ENCODE measurements at places on chromosomes 4 and X.

- DNase-seq = no peak
Measured at GRCh38 chr4:107804956-107805355, 19.8 kb upstream of the SGMS2 start.

GRCh38 chr4:126058596-126058995 is 743.8 kb downstream of the FAT4 start:
- no peak for DNase-seq

DNA sequence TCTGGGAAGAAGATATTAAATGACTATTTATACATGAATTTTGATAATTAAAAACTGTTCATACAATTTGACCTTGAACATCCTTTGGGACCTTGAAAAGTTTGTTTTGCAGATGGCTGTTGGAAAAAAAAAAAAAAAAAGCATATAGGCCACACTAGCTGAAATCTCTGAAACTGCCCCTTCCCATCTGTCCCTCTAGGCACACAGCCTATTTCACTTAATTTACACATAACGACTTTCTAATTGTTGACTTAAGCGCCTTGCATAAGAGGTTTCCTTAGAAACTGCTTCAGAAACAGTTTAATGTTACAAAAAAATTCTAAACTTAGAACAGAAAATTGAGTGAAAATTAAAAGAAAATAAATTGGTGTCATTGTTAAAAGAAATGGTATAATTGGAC is 131.0 kb downstream of the COX18 start:
- DNase-seq = no peak

- no peak for DNase-seq
Measured at GRCh38 chr4:105194328-105195231, 47.9 kb downstream of the TET2 start.

DNA sequence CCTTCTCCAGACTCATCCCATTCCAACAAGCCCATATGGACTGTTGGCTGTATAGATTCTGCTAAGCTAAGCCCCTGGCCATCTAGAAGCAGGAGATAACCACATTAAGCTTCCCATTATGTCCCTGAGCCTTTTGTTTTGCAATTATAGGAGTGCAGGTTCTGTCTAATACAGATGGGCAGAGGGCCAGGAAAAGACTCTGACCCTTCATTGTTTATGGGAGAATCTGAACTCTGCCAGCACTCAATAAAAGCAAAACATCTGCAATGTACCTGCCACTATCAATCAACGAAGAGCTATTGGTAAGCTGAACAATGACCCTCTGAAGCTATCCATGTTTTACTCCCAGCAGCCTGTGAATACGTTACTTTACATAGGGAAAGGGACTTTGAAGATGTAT is 207.3 kb upstream of the CLNK start:
- DNase-seq = no peak

- DNase-seq = no peak
Measured at GRCh38 chr4:151934766-151935165, 174.0 kb upstream of the GATB start.

DNA sequence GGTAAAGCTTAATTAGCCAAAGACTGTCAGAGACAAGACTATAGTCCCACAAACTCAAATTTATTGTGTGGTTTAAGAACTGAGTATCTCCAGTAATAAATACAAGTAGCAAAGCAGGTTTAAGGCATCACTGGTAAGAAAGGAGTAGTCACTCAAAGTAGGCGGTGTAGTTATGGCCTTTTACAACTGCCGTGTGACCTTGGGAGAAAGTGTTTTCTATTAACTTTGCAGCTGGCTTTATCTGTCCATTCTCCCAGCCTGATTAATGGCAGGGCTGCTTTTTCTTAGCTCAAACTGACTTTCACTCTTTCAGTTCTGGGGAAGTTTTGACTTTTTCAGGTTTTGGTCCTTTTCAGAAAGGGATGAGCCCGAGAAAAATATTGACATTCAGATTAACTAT is 7.4 kb upstream of the PAK3 start:
- no peak for DNase-seq

GRCh38 chr4:87688316-87688715 is 38.2 kb downstream of the DMP1 start:
- no peak for DNase-seq

DNA sequence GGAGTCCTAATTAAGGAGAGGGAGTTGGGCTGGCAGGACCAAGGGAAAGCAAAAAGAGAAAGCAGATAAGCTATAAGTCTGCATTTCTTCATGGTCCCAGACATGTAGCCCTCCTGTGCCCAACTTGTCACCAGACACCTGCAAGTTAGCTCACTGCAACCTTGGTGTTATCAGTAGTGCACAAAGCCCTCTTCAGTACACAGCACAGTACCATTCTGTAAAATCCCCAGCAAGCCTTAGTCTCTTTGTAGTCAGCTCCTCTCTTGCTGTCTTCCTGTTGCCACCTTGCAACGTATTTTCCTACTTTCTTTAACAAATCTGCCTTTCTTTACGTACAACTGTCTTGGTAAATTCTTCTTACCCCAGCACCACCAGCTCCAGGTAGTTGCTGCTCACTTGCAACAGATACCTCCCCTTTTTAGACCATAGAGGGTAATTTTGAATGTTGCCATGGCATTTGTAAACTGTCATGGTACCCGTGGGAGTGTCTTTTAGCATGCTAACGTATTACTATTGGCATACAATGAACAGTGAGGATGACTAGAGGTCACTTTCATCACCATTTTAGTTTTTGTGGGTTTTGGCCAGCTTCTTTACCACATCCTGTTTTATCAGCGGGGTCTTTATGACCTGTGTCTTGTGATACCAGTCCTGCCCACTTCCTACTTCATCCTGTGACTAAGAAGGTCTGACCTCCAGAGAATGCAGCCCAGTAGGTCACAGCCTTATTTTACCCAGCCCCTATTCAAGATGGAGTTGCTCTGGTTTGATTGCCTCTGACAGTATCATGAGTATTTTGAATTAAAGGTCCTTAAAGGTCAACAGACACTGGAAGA is 28.3 kb upstream of the AP1S2 start:
- no peak for DNase-seq

GRCh38 chr4:148782284-148782683 is 340.1 kb upstream of the NR3C2 start:
- no peak for DNase-seq

DNA sequence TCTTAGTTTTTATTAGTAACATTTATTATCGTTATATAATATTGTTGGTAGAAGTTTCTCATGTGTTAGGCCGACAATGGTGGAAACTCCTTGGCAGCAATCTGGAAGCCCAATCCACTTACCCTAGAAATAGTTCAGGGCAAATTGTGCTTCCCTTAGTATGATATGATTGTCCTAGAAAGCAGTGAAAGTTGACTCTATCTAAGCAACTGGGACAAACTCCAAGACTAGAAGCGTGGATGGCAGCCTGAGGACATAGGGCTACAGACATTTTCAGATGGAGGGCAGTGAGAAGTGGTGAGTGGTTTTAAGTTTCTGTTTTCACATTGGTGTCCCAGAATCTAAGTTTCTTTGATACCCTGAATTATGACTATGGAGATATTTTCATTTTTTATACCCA is 63.3 kb upstream of the TRPC3 start:
- DNase-seq = no peak

DNA sequence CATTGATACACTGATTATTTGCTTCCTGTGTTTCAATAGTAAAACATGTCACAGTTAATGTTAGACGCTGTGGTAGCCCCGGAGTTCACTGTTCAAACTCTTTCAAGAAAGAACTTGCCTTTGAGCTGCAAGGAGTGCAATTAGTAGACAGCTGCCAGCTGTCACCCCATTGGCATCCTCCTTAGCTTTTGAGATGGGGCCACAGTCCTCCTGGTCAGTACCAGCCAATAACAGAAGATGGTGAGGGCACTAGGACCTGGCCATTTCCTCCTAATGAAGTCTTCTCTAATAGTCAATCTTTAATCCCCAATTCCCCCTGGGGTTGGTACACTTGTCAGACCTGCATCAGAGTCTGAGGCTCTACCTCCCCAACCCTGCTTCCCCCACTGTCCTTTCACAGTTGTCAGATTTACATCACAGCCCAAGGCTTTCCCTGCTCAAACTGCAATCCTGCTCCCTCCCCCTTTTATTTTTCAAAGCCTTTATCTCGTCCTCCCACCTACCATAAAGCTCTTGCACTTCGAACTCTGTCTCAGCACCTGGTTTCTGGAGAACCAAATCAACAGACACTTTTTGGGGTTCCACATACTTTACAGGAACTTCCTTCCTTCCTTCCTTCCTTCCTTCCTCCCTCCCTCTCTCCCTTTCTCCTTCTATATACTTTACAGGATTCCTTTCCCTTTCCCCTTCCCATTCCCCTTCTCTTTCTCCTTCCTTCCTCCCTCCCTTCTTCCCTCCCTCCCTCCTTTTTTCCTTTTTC is 182.0 kb downstream of the RASL11B start:
- DNase-seq = no peak

DNA sequence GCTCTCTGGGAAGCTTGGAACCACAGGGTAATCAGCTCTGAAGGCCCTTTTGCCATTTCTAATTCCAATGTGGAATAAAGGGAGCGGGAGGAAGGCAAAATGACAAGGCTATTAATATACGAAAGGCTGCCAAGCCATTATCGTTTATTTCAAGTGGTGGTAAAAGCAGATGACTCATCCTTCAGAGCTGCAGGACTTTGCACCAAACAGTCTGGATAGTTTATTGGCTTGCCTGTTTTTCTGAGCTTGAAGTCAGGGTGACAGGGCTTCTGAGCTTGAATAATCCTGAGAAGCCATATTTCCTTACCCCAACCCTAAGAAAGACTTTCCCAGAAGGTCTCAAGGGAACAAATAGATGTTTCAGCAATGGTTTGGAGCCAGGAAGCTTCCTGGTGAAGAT is 7.7 kb upstream of the GABRE start:
- DNase-seq = no peak

- DNase-seq = peak; percentile 100
Measured at GRCh38 chr4:1346781-1347409, at the start of gene UVSSA. Gene UVSSA, plus strand, starts transcription at chr4:1347208. Its CDS starts 884 bp downstream, at chr4:1348092.

GRCh38 chr4:11615601-11616000 is 186.9 kb upstream of the HS3ST1 start:
- DNase-seq = no peak

DNA sequence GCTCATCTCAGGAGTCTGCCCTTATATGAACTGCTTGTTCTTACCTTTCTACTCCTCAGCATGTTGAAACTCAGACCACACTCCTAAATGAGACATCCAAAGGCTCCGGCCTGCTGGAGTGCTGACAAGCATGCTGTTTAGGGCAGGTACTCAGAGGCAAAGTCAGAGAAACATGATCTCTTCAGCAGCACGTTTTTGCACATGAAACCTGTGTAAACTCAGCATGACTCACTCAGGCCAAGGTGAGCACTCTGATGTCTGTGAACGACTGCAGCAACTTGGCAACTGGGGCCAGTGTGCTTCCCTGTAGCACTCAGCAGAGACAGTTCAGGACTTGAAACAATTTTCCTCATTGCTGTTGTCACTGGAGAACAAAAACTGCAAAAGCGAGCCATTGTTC is 109.6 kb downstream of the PACRGL start:
- DNase-seq = no peak

DNA sequence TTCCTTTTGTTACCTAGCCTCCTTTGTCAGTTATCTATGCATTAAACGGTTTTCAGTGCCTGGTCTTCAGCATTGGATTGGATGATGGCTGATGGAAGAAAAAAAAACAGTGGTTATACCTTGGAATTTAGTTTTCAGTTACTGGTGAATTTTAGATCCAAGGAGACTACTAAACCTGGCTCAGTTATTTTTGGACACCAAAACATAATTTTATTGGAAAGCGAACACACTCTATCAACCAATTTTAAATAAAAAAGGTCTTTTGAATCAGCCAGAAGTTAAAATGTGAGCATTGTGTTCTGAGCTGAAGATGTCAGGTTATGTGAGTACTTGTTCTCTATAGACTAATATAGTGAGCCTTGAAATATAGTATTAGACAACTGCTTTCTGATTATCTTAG is 32.1 kb downstream of the FGF2 start:
- DNase-seq = no peak

DNA sequence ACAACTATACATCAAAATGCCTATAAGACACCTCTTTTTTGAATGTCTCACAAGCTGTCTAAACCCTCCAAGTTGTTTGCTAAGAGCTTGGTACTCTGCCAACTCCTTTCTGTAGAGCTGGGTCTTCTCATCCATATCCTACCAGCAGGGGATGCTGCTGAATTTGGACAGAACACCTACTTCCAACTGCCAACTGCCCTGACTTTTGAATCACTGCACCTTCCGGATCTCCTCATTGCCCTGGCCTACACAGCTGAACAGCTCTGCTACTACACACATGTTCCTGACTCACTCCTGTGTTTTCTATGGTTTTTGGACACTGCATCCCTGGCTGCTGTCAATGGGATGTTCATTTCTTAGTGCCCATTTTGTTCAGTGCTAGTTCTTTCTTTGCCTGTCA is 18.7 kb downstream of the FAM184B start:
- DNase-seq = no peak

- no peak for DNase-seq
Measured at GRCh38 chrX:154352012-154352401, 22.4 kb downstream of the FLNA start.

GRCh38 chr4:153418558-153418957 is 47.6 kb upstream of the TMEM131L start:
- no peak for DNase-seq

GRCh38 chr4:118290951-118291350 is 61.9 kb downstream of the PRSS12 start:
- DNase-seq = no peak

- DNase-seq = no peak
Measured at GRCh38 chr4:176845636-176846035, 52.9 kb upstream of the VEGFC start.

DNA sequence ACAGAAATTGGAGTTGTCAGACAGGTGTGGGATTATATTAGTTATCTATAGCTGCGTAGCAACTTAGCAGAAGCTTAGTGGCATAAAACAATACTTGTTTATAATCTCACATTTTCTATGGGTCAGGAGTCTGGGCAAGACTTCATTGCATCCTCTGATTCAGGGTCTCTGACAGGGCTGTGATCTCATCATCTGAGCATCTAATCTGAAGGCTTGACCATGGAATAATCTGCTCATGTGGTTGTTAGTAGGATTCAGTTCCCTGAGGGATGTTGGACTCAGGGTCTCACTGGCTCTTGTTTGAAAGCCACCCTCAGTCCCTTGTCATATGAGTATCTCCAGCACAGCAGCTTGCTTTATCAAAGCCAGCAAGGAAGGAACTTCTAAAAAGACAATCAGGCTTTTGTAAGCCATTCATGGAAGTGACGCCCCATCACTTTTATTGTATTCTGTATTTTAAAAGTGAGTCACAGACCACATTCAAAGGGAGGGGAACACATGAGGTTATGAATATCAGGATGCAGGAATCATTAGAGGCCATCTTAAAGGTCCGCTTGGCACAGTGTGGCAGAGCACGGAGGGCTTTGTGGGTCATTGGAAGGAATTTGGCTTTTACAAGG is 37.2 kb upstream of the FAM9B start:
- no peak for DNase-seq

- DNase-seq = no peak
Measured at GRCh38 chr4:147370881-147371280, 110.0 kb upstream of the EDNRA start.

GRCh38 chrX:46485897-46486296 is 59.3 kb downstream of the ZNF674 start:
- peak; percentile 0 for DNase-seq

Measured in CD4-positive, alpha-beta T cell treated with Interleukin-15 for 4 hours (primary cell).